HCT116 (cell line): ENCODE measurements at places on chromosomes 2 and 18.

GRCh38 chr2:84904717-84905174 lies 710 bp upstream of the TMSB10 start:
- DNase-seq: no peak

DNA sequence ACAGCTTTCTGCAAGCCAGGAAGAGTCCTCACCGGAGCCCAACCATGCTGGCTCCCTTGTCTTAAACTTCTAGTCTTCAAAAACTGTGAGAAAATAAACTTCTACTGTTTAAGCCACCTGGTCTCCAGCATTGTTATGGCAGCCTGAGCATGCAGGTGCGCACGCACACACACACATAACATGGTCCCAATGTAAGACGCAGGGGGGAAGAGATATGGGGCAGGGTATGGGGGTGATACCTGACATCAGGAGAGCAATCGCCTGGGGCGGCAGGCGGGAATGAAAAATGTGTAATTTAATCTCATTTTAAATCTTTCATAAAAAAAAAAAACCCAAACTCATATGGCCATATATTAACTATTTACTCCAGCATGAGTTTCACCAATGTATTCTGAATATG lies 18.0 kb downstream of the HJURP start:
- DNase-seq: no peak

- no peak for DNase-seq
Observed at GRCh38 chr2:27123302-27124150, at the start of gene ABHD1. TSS of gene ABHD1 (plus strand) at chr2:27123815. CDS start at chr2:27123949, 134 bp downstream.

GRCh38 chr2:230155359-230155758 lies 64.4 kb downstream of the SP110 start:
- DNase-seq: no peak

GRCh38 chr2:208129744-208130711 lies at the start of gene CRYGC:
TSS of gene CRYGC (minus strand) at chr2:208129828. CDS start at chr2:208129792, 36 bp downstream.
- DNase-seq: no peak

GRCh38 chr2:26605195-26605998 lies 35.8 kb downstream of the CIB4 start:
- DNase-seq: peak; percentile 61

DNA sequence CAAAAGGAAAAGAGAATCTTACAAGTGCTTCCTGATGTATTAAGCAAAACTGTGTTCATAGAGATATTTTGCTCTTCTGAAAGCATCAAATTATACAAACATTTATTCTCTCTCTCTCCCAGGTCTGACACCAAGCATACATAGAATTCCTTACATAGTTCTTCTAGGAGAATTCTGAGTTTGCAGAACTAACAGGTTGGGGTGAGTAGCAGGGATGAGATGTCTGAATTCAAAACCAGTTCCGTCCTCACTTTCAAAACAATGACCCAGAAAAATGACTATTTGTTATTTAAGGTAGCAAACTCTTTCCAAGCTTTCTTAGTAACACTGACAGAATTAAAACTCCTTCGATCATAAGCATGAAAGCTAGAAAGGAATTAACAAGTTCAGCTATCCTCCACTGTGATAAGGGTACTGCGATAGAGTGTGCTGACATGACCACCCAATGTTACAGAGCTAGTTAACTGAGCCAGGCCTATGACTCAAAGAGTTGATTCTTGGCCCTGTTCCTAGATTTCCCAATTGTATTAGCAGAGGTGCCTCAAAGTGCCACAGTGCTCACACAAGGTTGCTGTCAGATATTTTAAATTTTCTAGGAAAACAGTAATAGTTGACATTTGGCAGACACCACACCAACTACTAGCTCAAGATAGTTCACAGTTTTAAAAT lies 85.8 kb upstream of the SETBP1 start:
- no peak for DNase-seq

- DNase-seq: no peak
Observed at GRCh38 chr2:101012054-101012705, 10.1 kb downstream of the RPL31 start.

GRCh38 chr18:48949050-48949605 lies 1.6 kb downstream of the SMAD7 start:
- DNase-seq: no peak

GRCh38 chr2:12316476-12316875 lies 400.3 kb upstream of the TRIB2 start:
- DNase-seq: no peak

GRCh38 chr2:209614690-209615369 lies 156.8 kb upstream of the UNC80 start:
- no peak for DNase-seq

GRCh38 chr2:41087946-41088345 lies 636.1 kb upstream of the SLC8A1 start:
- DNase-seq: no peak

- DNase-seq: no peak
Observed at GRCh38 chr18:1751249-1751648, 820.1 kb downstream of the METTL4 start.

DNA sequence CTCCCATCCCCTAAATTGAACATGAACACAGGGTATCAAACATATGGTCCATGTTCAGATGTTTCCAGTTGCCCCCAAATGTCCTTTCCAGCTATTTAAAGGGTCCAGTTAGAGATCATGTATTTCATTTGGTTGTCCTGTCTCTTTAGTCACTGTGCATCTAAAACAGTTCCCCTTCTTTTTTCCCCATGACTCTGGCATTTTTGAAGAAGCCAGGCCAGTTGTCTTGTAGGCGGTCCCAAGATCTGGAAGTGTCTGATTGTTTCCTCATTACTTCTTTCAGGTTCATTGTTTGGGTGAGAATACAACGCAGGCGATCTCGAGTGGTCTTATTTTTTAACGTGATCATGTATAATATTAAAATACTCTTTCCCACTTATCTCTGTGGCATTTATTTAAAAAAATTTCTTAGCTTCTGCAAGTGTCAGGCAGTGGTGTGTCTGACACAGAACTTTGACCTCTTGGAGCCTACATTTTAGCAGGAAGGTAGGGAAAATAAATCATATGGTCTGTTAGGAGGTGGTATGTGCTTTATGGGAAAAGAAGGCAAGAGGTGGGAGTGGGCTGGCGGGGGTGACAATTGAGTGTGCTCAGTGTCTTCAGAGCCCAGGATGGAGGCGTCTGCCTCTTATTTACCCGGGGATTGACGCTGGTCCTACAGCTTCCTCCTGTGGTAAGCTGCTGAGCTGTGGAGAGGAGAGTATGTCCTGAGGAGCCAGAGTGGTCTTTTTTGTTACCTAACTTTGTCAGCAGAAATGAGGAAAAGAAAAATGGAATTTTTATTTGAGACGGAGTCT lies 8.1 kb downstream of the RAB31 start:
- DNase-seq: no peak

GRCh38 chr2:236284208-236284607 lies 20.0 kb upstream of the ASB18 start:
- no peak for DNase-seq

GRCh38 chr18:33010149-33010548 lies 237.3 kb upstream of the KLHL14 start:
- DNase-seq: no peak

DNA sequence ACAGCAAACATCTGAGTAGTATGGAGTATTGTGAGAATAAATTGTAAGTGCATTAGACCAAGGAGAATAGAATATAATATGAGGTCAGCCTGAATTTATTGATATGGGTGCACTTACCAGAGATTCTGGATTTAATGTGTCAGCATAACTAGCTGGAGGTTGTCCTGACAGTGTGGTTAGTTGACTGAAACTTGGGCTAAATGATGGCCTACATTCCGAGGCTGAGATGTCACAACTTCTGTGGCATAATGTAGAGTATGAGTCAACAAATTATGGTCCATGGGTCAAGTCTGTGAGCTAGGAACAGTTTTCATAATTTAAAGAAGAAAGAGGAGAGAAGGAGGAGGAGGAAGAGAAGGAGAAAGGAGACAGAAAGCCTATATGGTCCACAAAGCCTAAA lies 127.6 kb downstream of the QPCT start:
- DNase-seq: no peak

DNA sequence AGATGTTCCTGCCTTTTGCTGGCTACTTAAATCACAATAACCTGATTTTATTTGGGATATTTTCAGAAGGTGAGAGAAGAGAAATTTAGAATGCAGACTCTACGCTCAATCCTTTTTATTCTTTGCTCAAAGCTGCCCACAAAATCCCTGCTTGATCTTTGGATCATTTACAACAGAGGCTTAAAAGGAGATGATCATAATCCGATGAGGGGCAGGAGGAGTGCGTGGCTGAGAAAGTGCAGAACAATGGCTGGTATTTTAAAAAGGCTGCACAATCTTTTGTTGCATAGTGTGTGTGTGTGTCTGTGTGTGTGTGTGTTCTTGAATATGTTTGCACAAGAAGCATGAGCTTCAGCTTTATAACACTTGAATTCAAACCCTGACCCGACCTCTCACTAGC lies 256.3 kb upstream of the MYT1L start:
- DNase-seq: no peak

DNA sequence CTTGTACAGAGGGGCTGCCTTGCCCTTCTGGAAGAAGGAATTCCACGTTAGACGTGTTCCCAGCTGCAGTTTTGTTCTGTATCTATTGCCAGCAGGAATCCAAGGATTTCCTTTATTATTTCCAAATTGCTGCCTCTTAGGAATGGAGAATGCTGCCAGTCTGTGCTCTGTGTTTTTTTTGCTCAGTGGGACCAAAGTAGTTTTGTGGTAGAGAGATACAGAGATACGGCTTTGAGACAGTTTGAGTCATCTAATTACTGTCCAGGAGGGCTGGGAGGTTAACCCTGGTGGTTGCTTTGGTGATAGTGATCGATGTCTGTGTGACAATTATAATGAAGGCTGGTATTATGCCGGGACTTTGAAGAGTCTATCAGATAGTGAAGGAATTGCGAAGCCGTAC lies 26.3 kb downstream of the ASAP2 start:
- peak; percentile 77 for DNase-seq

DNA sequence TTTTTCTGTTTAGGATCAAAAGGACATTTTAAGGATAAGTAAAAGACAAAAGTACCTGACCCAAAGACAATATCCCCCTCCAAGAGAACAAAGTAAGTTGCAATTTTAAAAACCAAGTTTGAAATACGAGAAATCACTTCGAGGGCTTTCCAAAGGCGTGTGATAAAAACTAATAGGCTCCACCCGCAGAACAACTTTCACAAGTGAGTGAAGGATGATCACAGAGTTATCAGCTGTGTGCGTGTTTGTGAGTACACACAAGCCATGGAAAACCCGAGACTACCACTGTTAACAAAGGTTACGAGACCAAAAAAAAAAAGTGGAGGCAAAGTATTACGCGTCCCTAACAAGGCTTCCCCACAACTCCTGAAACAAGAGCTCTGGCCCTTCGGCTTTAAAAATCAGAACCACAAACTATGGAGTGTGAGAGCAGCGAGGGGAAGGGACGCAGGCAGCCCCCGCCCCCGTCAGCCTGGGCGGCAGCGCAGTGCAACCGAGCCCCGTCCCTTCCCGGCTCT lies 719 bp downstream of the SMAD2 start:
- DNase-seq: no peak

GRCh38 chr2:25032901-25033300 lies 9.0 kb upstream of the EFR3B start:
- DNase-seq: no peak

DNA sequence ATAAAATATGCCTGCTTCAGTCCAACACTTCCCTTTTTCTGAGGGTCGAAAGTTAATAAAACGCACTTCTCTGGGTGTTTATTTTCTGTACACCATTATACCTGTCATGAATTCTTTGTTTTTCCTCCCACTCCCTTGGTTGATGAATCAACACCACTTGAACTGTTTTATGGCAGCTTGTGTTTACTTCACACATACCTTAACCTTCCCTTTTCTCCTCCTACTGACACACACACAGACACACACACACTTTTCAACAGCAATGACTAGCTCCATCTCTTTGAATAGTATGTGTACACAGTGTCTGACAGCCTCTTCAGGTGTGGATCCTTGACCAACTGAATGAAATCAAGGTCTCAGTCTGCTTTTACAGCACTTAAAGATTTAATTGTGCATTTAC lies 91.3 kb downstream of the SATB2 start:
- DNase-seq: no peak

- no peak for DNase-seq
Observed at GRCh38 chr2:17594533-17595401, 54.3 kb downstream of the VSNL1 start.

DNA sequence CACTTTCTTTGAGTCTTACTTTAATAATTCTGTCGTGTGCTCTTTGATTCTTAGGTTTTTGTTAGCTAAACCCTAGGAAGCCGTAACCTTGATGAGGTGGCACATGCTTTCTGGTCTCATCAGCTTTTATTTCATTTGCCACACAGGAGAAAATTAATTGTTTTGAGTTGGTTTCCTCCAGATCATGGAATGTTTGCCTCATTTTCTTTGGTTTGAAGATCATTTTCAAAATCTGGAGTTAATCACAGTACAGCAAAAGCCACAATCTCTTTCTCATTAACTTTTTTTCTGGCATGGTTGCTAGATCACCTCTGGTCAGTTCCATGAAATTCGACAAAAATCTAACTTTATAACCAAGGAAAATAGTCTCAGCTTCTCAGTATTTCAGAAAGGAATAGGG lies 182.9 kb downstream of the MYO1B start:
- DNase-seq: no peak

DNA sequence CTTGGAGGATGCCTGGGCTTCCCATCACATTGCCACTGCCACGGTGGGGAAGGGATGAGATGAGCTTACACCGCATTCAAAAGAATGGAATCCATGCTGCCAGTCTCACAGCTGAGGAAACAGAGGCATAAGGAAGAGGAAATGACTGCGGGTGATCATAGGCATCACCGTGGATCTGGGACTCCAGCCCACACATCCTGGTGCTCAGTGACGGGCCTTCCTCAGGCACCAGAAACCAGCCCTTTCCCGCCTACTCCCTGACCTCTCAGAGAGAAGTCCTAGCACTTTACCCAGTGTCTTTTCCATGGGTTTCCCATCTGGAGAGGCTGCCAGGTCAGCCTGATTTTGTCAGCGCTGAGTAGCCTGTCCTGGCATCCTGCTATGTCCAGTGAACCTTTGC lies 5.3 kb upstream of the PLB1 start:
- DNase-seq: no peak

DNA sequence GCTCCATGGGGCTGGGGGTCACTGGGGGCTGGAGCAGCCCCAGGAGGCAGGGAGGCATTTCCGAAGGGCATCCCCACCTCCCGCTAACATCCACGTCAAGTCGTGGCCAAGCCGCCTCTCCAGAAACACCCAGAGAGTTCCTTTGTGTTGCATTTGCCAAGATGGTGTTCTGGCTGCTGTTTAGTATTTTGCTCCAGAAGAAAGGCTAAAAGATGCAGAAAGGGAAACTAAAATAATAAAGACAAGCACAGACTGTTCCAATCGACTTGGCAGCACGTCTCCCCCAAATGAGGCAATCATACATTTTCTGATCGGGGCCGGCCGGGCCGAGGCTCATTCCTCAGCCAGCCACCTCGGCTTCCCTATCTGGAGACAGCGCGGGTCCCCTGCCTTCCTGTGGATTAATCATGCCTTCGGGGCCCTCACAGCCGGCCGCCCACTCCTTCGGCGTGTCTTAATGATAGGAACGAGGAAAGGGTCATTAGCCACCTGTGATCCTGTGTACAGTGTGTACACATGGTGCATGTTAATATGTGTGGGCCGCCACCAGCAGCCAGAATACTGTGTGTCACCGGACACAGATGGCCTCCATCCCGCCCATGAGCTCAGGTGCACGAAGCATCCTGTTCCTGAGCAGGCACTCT lies 169.2 kb downstream of the KLHL29 start:
- no peak for DNase-seq
